ENCODE measurements at places on chromosomes 3 and 15. TPM values are rescaled to one million over a fixed set of nuclear protein-coding genes. Genes with fewer than 3 reads are reported as not detected.

WNT7A gene
- total RNA-seq = not detected

DNA sequence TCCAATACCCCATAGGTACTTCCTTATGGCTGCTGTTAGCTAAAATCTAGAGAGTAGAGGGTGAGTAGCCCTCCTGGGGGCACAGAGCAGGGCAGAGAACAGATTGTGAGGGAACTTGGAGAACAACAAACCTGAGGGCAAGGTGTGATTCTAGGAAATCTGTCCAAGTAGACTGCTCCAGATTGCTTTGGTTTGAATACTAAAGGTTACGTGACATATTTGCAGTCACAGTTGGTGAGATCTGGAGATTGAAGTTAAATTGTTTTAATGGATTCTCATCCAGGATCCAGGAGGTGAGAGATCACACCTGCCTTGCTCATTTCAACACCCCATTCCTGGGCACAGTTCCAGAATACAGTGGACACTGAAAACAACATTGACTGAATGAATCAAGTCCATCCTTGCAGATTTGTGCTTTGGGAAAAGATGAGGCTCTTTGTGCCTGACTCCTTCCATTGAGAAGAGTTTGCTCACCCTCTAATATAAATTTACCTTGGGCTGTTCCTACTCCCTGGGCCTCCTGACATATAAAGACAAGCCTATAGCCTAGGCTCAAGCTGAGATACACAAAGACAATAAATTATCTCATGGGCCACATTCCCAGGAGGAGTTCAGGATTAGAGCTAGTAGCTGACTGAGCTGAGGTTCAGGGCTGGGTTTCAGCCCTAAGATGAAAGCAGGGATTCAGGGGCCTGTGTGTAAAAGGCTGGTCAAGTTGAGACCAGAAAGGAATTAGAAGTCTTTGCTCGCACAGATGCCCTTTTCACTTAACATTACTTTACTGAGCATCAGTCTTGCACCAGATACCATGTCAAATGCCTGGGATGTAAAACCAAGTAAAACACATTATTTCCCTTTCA is 400.9 kb upstream of the MCTP2 start:
- H3K4me1 ChIP-seq = no peaks in the 10 kb centered on the region
- DNase-seq = no peak
- no peaks in the 10 kb centered on the region for H3K36me3 ChIP-seq
- H3K4me3 ChIP-seq = no peak overlapping the region
- H3K27me3 ChIP-seq = no peaks in the 10 kb centered on the region
- H3K27ac ChIP-seq = no peak overlapping the region

GRCh38 chr3:189041482-189042090 is 130.2 kb upstream of the TPRG1 start:
- no peaks in the 10 kb centered on the region for H3K36me3 ChIP-seq
- DNase-seq = no peak
- H3K4me3 ChIP-seq = no peak overlapping the region

DOCK3 gene
- total RNA-seq = 6.3 TPM

GRCh38 chr15:48556159-48556897 is 89.2 kb downstream of the FBN1 start:
- H3K4me3 ChIP-seq = no peak overlapping the region
- H3K4me1 ChIP-seq = peaks cover 41% of the 10 kb centered on the region
- no peaks in the 10 kb centered on the region for H3K36me3 ChIP-seq
- no peak overlapping the region for H3K27ac ChIP-seq
- no peak for DNase-seq

ZIC1 gene
- not detected for total RNA-seq

FBXO40 gene
- not detected for total RNA-seq

KBTBD13 gene
- total RNA-seq = not detected

CD96 gene
- 3.3 TPM for total RNA-seq

- no peaks in the 10 kb centered on the region for H3K36me3 ChIP-seq
- H3K4me3 ChIP-seq = no peak overlapping the region
- DNase-seq = no peak
- no peaks in the 10 kb centered on the region for H3K4me1 ChIP-seq
Measured at GRCh38 chr3:150843241-150843640, 62.0 kb downstream of the MINDY4B start.

NR1I2 gene
- total RNA-seq = not detected

HTR3D gene
- total RNA-seq = not detected

GRCh38 chr3:16085410-16085809 is 89.1 kb upstream of the GALNT15 start:
- H3K36me3 ChIP-seq = no peaks in the 10 kb centered on the region
- H3K4me1 ChIP-seq = no peaks in the 10 kb centered on the region
- peak overlapping the region; percentile 44 for H3K27ac ChIP-seq
- no peak for DNase-seq
- H3K27me3 ChIP-seq = no peaks in the 10 kb centered on the region
- H3K4me3 ChIP-seq = no peak overlapping the region

- H3K4me1 ChIP-seq = no peaks in the 10 kb centered on the region
- H3K27ac ChIP-seq = no peak overlapping the region
- DNase-seq = no peak
- H3K36me3 ChIP-seq = no peaks in the 10 kb centered on the region
- no peak overlapping the region for H3K4me3 ChIP-seq
Measured at GRCh38 chr3:150920236-150920635, 15.0 kb upstream of the MINDY4B start.

GRCh38 chr15:38627689-38628277 is 63.2 kb upstream of the RASGRP1 start:
- H3K27ac ChIP-seq = no peak overlapping the region
- H3K27me3 ChIP-seq = no peaks in the 10 kb centered on the region
- H3K4me3 ChIP-seq = no peak overlapping the region
- DNase-seq = no peak

DNA sequence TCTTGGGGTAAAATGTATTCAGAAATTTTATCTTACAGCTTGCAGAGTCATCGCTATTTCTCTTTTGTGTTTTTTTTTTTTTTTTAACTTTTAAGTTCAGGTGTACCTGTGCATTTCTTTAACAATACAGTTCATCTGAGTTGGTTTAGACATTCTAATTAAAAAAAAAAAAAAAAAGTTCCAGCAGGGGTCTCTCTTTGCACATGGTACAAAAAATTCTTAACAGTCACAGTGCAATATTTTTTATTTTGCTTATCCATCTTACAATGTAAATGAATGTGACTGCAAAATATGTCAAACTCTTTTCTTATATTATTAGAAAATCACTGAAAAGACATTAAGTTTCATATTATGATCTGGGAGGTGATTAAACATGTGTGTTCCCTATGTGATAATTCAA is 47.5 kb upstream of the SLC9A9 start:
- no peak for DNase-seq
- no peak overlapping the region for H3K27ac ChIP-seq
- no peaks in the 10 kb centered on the region for H3K27me3 ChIP-seq
- no peaks in the 10 kb centered on the region for H3K4me1 ChIP-seq
- H3K4me3 ChIP-seq = no peak overlapping the region

DNA sequence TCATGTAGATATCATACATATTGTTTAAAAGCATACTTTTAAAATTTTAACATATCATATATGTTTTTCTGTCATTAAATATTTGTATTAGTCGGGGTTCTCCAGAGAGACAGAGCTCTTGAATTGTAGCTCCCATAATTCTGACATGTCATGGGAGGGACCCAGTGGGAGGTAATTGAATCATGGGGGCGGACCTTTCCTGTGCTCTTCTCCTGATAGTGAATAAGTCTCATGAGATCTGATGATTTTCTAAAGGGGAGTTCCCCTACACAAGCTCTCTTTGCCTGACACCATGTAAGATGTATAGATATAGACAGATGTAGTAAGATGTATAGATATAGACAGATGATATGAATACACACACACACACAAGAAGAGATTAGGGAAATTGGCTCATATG is 161.2 kb upstream of the ABI3BP start:
- H3K4me3 ChIP-seq = no peak overlapping the region
- H3K4me1 ChIP-seq = no peaks in the 10 kb centered on the region
- DNase-seq = no peak
- H3K36me3 ChIP-seq = no peaks in the 10 kb centered on the region
- no peaks in the 10 kb centered on the region for H3K27me3 ChIP-seq

- DNase-seq = no peak
- no peaks in the 10 kb centered on the region for H3K27me3 ChIP-seq
- H3K36me3 ChIP-seq = no peaks in the 10 kb centered on the region
- peak overlapping the region; percentile 75 for H3K27ac ChIP-seq
- H3K4me1 ChIP-seq = peaks cover 42% of the 10 kb centered on the region
Measured at GRCh38 chr15:91022832-91023129, 387 bp upstream of the VPS33B start.

DNA sequence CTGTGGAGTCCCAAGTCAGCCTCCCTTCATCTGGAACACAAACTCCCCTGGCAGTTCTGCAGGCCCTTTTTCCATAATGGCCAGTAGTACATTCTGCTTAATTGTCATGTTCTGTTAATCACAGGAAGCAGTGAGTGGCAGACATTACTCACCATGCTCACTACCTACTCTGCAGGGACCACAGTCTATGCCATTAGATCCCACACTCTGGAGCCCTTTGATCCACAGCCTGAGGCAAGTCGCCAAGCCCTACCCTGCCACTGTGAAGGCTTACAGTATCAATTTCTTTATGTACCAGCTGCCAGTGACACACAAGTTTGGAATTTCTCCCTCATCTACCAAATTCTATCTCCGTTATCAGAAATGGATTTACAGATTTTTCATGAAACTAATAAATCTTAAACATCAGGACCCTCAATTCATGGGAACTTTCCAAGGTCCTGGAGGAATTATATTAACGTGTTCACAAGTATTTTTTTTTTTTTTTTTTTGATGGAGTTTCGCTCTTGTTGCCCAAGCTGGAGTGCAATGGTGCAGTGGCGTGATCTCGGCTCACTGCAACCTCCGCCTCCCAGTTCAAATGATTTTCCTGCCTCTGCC is 20.6 kb upstream of the WWTR1 start:
- no peaks in the 10 kb centered on the region for H3K36me3 ChIP-seq
- no peak overlapping the region for H3K27ac ChIP-seq
- H3K4me3 ChIP-seq = no peak overlapping the region

GRCh38 chr15:39787479-39787878 is 4.8 kb upstream of the FSIP1 start:
- H3K27ac ChIP-seq = no peak overlapping the region
- no peak overlapping the region for H3K4me3 ChIP-seq
- no peaks in the 10 kb centered on the region for H3K36me3 ChIP-seq
- H3K4me1 ChIP-seq = peaks cover 32% of the 10 kb centered on the region
- H3K27me3 ChIP-seq = no peaks in the 10 kb centered on the region

GRCh38 chr15:62083194-62084154 is 16.7 kb downstream of the C2CD4A start:
- H3K27ac ChIP-seq = no peak overlapping the region
- H3K4me1 ChIP-seq = peaks cover 6% of the 10 kb centered on the region
- no peaks in the 10 kb centered on the region for H3K36me3 ChIP-seq
- DNase-seq = no peak

DNA sequence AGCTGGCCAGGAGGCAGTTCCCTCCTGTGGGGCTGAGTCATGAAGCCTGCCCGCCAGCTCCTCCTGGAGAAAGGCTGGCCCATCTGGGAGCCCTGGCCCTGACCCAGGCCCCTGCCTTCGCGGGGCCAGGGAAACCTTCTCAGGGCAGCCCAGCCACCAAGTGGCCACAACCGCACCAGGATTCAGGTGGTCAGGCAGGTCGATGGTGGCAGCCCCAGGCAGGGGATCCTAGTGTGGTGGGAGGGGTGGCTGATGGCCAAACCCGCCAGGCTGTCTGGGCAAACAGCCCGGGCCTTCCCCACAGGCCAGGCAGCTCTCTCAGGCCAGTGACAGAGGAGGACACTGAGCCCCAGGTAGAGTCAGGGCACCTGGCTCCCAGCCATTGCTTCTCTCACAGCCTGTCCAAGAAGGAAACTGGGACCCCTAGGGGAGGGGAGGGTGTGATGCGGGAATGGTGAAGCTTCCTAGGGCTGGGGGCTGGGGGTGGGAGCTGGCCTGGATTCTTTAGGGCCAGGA is 1.2 kb downstream of the TWF2 start:
- peak overlapping the region; percentile 92 for H3K27ac ChIP-seq
- peak; percentile 76 for DNase-seq
- peaks cover 42% of the 10 kb centered on the region for H3K4me1 ChIP-seq
- H3K27me3 ChIP-seq = no peaks in the 10 kb centered on the region
- no peaks in the 10 kb centered on the region for H3K36me3 ChIP-seq

COL8A1 gene
- total RNA-seq = 170 TPM

- H3K27ac ChIP-seq = no peak overlapping the region
- H3K27me3 ChIP-seq = no peaks in the 10 kb centered on the region
- DNase-seq = no peak
- H3K36me3 ChIP-seq = no peaks in the 10 kb centered on the region
- H3K4me1 ChIP-seq = no peaks in the 10 kb centered on the region
Measured at GRCh38 chr3:10911350-10912002, 81.1 kb upstream of the SLC6A1 start.

DNA sequence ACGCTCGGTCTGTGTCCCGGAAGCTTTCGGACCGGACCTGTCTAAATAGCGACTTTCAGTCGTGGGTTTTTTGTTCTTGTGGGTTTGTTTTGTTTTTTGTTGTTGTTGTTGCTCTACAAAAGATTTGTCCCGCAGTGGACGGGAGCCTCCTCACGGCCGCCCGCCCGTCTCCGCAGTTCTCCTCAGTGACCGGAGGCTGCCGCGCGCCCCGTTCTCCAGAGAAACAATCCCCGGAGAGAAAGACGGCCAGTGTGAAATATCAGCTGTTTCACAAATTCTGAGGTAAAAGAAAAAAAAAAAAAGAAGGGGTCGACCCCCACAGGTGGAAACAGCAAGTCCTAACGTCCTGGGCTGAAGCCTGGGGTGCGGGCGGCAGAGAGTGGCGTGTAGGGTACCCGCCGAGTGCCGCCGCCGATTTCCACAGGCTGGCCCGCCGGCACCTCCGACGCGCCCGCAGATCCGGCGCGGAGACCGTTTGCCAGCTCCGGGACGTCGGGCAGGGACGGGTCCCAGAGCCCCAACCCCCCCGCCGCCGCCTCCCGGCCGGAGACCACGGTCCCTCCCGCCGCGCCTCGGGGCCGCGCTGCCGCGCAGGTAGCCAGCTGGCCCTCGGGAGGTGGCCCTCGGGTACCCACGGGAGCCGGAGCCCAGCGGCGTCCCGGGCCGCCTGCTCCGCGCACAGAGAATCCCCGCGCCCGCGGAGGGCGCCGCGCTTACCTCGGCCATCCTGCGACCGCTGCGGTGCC is 478 bp downstream of the BNC1 start:
- peak overlapping the region; percentile 50 for H3K4me3 ChIP-seq
- H3K4me1 ChIP-seq = no peaks in the 10 kb centered on the region
- H3K36me3 ChIP-seq = no peaks in the 10 kb centered on the region

DNA sequence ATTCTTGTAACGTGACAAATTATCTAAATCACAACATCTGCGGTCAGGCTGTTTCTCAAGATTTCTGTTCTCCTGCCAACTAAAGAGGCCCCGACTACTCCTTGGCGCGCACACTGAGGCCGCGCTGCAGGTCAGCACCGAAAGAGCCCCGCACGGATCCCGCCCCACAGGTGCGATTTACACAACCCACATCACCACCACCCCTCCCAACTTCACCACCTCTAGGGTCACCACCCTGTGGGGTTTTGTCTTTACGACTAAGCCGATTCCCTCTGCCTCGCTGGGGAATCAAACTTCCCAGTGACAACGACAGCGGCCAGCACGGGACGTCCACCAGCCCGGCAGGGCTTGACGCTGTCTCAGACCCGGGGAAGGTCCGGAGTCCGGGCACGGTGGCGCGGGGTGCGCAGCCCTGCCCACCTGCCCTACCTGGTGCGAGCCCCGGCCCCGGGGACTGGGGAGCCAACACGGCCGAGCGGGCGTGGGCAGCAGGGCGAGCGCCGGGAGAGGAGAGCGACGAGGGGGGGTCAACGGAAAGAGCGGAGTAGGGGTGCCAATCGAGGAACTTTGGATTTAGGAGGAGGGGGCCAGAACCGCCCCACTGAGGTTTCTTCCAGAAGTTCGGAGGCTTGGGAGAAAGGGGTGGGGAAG is 764 bp downstream of the UACA start:
- peak overlapping the region; percentile 93 for H3K27ac ChIP-seq
- H3K36me3 ChIP-seq = no peaks in the 10 kb centered on the region
- peak; percentile 29 for DNase-seq
- peak overlapping the region; percentile 69 for H3K4me3 ChIP-seq
- H3K27me3 ChIP-seq = no peaks in the 10 kb centered on the region
- H3K4me1 ChIP-seq = peaks cover 21% of the 10 kb centered on the region

NKTR gene
- total RNA-seq = 175 TPM

All from tibial nerve (tissue), 4 donors.